EH (cell line): ENCODE measurements at places on chromosomes 2 and 18.

DNA sequence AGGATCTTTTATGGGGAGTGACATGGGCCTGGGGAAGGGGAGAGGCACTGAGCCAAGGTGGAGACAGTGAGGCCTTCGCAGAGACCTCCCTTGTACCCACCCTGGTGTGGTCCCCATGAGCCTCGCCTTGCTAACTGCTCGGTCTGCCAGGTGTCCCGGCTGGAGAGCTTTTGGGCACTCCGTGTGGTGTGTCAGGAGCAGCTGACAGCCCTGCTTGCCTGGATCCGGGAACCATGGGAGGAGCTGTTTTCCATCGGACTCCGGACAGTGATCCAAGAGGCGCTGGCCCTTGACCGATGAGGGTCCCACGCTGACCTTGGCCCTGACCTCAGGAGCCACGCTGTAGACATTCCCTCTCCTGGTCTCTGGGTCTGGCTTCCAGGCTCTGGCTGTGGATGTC, 11.5 kb upstream of the SLC4A3 start:
- DNase-seq, result no peak

DNA sequence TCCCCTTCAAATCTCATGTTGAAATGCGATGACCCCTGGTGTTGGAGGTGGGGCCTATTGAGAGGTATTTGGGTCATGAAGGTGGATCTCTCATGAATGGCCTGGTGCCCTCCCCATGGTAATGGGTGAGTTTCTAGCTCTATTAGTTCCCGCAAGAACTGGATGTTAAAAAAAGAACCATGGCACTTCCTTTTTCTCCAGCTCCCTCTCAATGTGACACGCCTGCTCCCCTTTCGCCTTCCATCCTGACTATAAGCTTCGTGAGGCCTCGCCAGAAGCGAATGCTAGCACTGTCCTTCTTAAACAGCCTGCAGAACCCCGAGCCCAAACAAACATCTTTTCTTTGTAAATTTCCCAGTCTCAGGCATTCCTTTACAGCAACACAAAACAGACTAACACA, 303.2 kb upstream of the REV1 start:
- no peak for DNase-seq

GRCh38 chr18:6876641-6877041, 147.1 kb downstream of the ARHGAP28 start:
- peak; percentile 46 for DNase-seq

GRCh38 chr2:24261441-24261840, 86.6 kb downstream of the FAM228A start:
- DNase-seq, result no peak

DNA sequence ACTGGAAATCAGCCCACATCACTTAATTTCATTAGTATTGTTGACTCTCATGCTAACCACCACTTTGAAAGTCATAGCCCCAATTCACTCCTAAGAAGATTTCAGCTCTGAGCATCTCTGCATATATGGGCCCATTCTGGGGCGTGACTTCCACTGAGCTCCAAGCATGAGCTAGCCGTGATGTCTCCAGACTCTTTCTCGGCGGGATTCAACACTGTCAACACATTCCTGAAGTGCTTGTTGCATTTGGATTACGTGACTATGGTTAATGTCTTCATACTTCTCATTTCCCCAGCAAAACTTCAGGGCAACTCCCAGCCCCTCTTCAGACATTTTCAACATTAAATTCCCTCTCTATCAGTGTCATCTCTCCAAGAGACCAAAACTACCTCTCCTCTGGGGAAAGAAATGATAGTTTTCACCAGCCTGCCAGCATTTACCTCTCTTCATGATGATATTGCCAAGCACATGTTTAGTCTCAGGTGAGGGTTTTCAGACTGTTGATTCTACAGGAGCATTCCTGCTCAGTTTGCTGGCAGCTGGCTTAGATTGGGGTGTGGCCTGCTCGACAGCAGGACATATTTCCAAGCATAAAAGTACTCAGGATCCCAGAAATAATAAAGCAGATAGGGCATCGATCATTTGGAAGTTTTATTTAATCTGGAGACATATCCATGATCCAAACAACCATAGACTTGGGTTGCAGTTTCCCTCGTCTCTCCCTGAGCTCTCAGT, 81.7 kb downstream of the FEZ2 start:
- DNase-seq, result peak; percentile 92

DNA sequence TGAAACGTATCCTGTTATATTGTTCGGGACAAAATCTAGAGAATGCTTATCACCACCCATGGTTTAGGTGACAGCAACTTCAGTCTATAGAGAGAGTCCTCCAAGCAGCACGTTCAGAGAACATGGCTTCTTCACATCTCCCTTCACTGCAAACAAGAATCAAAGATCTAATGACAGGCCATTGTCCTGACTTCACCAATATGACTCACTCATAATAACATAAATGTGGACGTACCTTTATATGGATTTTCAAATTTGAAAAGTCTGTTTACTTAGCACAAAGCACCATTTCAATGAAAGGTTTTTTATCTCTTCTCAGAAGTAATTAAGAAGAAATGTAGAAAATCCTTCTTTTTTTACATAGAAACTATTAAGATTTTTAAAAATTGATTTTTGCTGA, 46.7 kb downstream of the KLF7 start:
- DNase-seq, result no peak

DNA sequence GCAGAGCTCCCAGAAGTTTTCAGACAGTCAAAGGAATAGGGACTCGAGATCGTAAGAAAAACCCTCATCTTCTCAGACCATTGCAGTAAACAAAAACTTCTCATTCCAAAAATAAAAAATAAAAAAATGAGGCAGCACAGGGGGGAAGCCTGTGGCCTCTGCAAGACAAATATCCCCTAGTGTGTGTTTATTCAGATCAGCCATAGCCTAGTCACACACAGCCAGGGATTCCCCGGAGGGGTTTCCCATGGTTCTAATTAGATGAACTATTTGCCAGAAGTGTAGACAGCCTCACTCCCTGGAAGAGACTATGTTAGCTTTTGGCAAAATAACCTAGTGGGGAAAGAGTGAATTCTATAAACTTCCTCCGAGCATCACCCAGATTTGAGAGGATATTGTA, 122.9 kb upstream of the KLF7 start:
- peak; percentile 45 for DNase-seq

GRCh38 chr2:220779931-220780330, 792.2 kb downstream of the EPHA4 start:
- DNase-seq, result peak; percentile 93

- DNase-seq, result no peak
Measured at GRCh38 chr2:103810875-103811274, 1043.0 kb upstream of the POU3F3 start.

GRCh38 chr2:197149546-197149945, 161.0 kb downstream of the ANKRD44 start:
- no peak for DNase-seq

DNA sequence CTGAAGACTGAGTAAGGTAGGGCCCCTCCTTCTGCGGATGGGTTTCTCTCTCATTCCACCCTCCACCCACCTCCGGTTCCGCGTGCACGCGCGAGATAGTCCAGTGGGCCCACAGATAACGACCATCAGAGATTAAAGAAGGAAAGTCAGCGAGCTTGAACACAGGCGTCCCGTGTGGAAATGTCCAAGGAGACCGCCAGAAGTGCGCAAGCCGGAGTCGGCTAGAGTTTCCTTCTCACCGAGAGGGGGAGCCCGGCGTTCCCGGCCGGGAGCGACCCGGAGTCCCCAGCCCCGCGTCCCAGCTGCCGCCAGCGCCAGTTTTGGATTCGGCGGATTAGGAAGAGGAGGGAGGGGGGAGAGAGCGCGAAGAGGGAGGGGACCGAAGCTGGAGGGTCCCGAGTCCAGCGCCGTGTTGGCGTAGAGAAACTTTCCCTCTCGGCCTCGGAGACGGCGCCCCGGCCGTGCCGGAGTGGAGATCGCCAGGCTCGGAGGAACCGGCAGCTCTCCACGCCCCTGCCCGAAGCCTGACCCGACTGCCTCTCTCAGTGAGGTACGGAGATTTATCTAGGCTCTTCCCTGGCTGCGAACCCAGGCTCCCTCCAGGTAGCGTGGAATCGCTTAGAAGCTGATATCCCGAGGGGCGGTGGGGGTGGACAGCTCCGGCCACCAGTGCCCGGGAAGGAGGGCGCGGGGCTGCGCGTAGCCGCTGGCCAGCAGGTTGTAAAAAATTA, at the start of gene GULP1:
Gene GULP1, plus strand, starts transcription at position 258 of the 731 bp plus-strand sequence. CDS start 185,829 bp downstream, outside the sequence.
- peak; percentile 82 for DNase-seq

DNA sequence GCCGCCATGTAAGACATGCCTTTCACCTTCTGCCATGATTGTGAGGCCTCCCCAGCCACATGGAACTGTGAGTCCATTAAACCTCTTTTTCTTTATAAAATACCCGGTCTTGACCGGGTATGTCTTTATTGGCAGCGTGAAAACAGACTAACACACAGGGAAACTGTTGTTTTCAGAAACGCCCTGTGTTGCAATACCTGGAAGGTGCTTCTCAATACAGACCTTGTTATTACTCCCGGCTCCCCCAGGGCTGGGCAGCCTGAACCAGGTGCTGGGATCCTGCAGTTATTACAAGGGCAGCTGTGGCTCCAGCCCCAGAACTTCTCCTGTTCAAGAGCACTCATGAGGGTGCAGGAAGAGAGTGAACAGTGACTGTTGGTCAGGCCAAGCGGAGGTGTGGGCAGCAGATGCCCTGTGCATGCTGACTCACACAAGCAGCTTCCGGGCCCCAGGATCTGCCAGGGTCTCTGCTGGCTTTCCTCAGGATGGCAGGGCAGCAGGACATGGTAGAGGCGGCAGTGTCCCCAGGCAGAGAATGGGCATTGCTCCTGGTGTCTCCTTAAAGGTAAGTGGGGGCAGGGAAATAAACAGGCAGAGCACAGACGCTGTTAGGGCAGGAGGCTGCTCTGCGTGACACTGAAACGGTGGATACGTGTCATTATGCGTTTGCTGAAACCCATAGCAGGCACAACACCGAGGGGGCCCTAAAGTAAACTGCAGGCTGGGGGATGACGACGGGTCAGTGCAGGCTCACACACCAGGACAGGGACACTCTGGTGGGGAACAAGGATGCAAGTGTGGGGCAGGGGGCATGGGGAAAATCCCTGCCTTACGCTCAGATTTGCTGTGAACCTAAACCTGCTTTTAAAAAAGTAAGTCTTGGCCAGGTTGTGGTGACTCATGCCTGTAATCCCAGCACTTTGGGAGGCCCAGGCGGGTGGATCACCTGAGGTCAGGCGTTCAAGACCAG, 89.1 kb downstream of the NDUFA10 start:
- DNase-seq, result no peak

GRCh38 chr2:220241423-220241822, 614.0 kb downstream of the SLC4A3 start:
- DNase-seq, result no peak

DNA sequence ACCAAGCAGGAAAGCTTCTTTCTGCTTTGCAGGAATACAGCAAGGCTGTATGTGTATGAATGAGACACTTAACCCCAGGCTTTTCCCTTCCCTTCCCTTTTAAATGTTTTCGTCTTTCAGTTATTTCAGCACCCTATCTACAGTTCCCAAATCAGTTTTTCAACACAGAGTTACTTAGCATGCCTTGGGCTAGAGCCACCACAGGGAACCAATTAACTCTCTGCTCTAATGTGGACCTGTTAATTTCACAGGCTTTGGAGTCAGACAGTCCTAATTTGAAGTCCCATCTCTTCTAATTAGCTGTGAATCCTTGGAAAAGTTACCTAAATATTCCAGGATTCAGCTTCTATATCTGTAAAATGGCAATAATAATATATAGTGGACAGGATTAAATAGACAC, 89.2 kb upstream of the REG3A start:
- no peak for DNase-seq

DNA sequence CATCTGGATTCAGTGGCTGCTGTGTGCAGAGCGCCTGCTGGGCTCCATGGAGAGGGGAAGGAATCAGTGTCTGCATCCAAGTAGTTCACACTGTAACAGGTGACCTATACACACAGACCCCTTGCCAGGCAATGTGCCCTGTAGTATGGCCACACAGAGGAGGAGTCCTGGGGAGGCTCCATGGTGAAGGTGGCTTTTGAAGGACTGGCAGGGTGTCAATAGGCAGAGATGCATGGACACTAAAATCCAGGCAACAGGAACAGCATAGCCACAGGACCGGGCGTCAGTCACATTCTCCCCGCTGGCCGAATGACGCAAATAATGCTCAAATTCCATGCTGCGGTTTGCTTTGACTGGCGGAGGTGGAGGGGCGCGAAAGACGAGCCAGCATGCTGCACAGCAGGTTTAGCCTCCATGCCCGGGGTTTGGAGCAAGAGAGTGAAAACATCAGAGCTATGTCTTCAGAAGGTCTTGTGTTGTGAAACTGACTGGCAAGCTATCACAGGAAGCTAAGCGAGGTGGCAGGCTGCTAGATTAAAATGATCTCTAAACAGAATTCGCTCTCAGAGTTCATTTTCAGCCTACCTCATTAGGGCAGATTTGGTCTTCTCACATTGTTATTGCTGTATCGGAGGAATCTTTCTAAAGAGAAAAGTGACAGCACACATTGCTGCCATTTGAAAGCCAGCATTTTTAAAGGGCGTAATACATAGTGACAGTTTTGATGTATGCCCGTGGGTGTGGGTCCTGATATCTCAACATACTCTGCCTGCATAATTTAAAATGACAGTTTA, 1.2 kb upstream of the CHMP1B start:
- peak; percentile 77 for DNase-seq

DNA sequence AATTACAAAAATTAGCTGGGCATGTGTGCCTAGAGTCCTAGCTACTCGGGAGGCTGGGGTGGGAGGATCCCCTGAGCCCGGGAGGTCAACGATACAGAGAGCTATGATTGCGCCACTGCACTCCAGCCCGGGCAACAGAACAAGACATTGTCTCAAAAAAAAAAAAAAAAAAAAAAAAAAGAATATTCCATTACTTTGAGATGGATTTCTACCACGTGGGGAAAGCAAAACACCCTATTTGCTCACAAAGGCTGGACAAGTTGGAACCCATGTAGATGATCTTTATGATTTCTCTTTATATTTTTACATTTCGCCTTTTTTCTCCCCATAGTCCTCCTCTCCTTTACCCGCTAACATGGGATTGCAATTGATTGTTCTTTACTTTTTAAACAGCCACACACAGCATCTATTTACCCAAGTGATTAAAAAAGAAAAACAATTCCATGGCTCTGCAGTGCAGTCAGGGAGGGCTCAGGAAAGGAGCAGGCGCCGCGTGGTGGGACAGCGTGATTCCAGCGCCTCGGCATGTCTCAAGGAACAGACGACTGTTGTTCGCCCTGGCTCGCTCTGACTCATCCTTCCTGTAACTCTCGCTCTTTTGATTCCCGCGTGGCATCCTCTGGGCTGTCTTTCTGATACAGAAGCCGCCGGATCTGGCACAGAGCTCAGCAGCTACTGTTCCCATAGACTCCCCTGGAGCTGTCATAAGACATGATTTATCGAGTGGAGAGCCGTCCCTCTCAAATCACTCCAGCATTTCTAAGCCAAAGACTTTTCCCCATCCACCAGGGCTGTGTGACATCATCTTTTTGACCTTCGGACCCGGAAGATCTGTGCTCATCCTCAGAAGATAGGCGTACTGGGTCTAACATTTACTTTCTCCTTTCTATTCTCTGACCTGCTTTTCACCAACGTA, 230.4 kb upstream of the AGAP1 start:
- peak; percentile 52 for DNase-seq
